ENCODE measurements at places on chromosomes 7 and 10.

DNA sequence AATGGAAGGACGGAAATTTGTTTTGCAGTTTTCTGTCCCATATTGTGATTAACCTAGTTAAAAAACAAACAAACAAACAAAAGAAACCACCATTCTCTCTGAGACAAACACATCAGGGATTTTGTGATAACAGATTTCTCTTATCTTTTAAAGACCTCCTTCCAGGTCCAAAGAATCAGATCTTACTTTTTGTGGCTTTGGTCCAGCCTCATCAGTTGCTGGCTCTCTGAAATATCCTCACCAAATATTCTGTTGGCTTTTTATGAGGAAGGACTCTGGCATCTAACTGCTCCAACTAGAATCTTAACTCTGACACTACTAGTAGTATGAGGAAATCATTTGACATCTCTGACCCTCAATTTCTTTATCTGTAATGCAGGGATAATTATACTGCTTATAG lies 4.8 kb downstream of the FAM204A start:
- no peak for DNase-seq

GRCh38 chr10:63236113-63236935 lies 103.2 kb downstream of the NRBF2 start:
- no peak for DNase-seq

DNA sequence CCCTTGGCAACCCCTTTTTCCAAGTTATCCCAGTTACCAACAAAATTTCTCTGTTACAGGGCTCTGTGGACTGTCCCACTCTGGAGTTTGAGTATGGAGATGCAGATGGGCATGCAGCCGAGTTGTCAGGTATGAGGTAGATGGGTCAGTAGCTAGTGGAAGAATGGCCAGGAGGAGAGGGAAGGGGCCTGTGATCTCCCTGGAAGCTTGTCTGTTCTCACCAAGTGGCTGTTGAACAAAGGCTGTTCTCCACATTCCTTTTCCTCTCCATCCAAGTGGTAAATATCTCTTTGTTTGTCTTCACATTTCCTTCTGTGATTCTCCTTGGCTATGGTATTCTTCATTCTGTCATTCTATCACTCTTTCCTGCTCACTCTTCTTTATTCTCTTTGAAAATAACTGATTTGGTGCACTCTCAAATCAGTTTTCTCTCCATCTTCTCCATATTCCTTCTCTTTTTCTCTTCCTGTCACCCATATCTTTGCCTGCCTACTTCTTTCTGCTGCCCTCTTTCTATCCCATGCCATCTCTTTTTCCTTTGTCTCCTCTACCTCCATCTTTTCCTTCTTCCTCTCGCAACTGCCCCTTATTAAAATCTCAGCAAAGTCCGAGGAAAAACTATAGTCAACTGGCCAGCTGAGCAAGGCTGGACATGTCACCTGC lies 5.9 kb downstream of the STRIP2 start:
- no peak for DNase-seq

DNA sequence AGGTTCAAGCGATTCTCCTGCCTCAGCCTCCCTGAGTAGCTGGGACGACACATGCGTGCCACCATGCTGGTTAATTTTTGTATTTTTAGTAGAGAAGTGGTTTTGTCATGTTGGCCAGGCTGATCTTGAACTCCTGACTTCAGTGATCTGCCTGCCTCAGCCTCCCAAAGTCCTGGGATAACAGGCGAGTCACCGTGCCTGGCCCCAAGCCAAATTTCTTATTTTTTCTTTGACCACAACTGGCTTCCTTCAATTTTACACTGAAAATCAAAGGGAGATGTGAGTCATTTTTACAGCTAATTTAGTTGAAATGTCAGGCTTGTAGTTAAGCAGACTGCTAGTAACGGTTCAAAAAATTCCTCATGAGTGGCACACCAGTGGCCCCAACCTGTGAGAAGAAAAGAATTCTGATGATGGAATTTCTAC lies 7.8 kb downstream of the RNF216 start:
- peak; percentile 33 for DNase-seq

GRCh38 chr10:48940958-48941357 lies 1.3 kb upstream of the LRRC18 start:
- DNase-seq, result no peak

DNA sequence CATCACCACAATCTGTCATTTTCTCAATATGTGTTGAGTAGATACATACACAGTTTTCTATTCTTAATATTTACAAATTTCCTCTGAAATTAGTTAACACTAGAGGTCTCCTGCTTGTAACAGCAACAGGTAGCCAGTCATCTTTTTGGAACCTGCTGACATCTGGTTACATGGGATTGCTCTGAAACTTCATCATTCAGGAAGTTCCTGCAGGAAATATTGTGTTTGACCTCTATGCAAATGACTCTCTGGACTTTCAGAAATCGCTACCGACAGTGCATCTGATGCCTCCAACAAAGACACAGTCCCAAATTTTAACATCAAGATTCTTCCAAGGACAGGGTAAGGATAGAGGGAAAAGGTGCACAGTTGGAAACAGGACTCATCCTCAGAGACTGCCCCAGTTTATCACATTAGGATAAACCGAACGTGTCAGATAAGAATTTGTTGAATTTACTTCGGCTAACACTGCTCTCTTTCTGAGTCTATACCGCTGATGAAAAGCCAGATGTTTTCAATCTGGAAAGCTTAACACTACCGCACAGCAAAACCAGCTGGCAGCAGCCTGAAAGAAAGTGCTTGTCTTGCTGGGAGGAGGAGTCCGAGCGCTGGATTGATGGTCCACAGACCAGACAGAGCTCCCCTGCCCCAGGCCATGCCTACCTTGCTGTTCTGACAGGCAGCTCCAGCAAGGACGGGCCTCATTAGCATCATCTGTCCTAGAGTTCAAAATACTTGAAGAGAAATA lies 633.4 kb downstream of the PARD3 start:
- DNase-seq, result no peak

GRCh38 chr10:52571018-52571417 lies 201.6 kb downstream of the MBL2 start:
- DNase-seq, result no peak

DNA sequence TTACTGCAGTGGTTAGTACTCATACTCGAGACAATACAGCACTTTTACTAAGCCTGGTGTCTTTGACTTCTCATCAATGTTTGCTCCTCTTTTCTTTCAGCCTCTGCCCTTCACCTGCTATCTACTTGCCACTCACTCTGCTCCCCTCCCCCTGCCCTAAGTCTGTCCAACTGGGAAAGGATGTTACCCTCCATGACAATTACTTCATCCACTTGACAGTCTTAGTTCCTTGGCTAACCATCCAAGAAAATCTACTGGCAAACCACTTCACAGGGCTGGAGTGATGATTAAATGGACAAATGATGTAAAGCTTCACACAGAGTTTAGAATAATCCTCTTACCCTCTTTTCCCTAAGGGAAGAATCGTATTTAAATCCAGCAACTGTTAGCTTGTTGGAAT lies 8.2 kb upstream of the DLD start:
- no peak for DNase-seq

- DNase-seq, result no peak
These were observed 231.9 kb downstream of the MAD1L1 start for GRCh38 chr7:2000746-2001321.

DNA sequence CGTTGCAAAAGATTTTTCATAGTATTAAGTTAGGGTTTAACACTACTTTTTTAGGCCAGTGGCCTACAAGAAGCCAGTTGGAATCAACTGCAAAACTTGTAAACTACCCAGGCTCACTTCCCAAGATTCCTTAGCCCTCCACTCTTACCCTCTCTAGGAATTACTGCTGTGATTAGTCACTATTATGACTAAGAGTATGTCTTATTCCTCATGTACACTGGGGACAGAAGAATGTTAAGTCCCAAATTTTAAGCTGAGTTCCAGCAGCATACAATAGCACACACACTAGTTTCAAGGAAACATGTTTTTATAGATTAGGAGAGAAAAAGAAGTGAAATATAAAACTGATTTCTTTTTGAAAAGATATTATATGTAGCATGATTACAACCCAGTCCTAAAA lies 42.8 kb downstream of the FBXL13 start:
- DNase-seq, result no peak

DNA sequence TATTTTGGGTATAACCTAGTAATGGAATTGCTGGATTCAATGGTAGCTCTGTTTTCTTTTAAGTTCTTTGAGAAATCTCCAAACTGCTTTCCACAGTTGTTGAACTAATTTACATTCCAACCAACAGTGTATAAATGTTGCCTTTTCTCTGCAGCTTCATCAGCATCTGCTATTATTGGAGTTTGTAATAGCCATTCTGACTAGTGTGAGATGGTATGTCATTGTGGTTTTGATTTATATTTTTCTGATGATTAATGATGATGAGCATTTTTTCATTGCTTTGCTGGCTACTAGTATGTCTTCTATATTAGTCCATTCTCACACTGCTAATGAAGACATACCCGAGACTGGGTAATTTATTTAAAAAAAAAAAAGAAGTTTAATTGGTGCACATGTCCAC lies 248.6 kb upstream of the MAGI2 start:
- no peak for DNase-seq

DNA sequence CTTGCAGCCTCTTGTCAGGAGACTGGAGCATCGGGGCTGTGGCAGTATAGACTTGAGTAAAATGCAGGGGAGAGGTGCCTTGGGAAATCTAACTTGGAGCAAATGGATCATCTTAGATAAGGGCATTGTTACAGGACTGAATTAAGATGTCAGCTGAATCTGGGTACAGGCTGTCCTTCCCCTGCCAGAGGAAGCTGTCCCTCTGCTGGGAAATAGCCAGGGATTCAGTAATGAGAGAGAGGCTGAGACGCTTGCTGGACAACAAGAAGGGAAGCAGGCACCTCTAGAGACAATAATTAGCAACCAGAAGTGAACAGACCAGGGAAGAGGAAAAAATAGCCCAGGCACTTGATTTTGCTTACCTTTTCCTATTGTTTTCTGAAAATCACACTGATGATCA lies 20.7 kb upstream of the RAPGEF5 start:
- DNase-seq, result no peak

GRCh38 chr7:31748084-31748483 lies 61.1 kb downstream of the PPP1R17 start:
- DNase-seq, result no peak

- no peak for DNase-seq
These were observed 65.3 kb upstream of the MDFIC start for GRCh38 chr7:114856625-114857024.

DNA sequence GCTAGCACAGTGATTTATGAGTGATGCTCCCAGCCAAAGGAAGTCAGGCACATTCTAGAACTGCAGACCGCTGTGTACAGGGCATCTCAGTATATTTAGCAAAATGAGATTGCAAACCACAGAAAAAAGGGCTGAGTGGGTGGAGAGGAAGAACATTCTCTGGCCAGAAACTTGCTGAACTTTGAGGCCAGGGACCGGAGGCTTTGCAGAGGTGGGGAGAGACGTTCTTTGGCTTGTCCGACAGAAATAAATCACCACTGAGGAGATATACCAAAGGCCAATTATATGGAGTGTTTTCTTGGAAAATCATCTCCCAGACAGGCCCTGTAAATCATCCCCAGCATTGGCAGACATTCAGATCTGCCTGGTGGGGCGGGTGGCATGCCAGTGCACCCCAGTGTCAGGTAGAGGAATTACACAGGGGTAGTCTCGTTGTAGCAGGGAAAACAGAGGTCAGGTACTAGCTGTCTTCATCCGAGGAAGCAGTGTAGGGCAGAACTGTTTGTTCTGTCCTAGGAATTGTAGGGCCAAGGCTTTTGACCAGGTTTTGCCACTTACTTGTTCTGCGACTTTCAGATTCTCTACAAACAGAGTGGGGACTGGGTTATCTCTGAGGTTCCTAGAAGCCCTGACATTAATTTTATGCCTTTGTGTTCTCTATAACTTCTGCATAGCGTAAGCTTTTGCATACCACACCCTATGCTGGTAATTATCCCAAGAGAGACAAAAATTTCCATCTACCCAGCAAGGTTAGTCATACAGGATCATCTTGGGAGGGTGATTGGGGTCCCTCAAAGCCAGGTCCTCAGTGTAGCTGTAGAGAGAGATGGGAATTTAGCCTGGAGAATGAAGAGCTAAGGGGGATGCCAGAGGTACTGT lies 655.6 kb downstream of the LRMDA start:
- no peak for DNase-seq

DNA sequence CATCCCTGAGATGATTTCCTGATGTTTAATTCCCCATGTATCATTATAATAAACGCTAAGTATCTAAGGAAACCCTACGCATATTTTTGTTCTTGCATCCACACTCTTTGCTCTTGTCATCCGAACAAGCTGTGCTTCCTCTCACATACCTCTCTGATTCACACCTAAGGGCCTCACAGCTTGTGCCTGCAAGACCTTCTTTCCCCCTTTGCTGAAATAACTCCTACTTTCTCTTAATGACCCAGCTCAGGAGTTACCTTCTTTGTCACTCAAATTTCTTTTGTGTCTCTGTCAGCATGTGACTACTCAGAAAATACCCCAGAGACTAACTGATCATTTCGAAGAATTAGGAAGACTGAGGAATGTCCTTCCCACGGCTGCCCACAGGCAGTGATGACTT lies 209.3 kb upstream of the IMMP2L start:
- no peak for DNase-seq

- DNase-seq, result peak; percentile 30
These were observed 140.7 kb upstream of the AOAH start for GRCh38 chr7:36865019-36865418.

Data from CD4-positive, alpha-beta T cell treated with Interferon alpha-2 for 1 hour (primary cell).